Left ventricle myocardium inferior (tissue), 1 donor: ENCODE measurements at places on chromosomes 16 and 17. TPM values are rescaled to one million over a fixed set of nuclear protein-coding genes. Genes with fewer than 3 reads are reported as not detected.

Gene CCL7
- not detected for total RNA-seq

Gene DNAAF8
- total RNA-seq = 0.77 TPM

Gene TEX14
- total RNA-seq = 0.19 TPM

Gene RUSF1
- 20.6 TPM for total RNA-seq

Gene ACSM3
- 10.0 TPM for total RNA-seq
